ENCODE measurements at places on chromosomes 13 and 19.
A peak's percentile ranks its signal among the peaks of the same experiment; 100 is the strongest.

DNA sequence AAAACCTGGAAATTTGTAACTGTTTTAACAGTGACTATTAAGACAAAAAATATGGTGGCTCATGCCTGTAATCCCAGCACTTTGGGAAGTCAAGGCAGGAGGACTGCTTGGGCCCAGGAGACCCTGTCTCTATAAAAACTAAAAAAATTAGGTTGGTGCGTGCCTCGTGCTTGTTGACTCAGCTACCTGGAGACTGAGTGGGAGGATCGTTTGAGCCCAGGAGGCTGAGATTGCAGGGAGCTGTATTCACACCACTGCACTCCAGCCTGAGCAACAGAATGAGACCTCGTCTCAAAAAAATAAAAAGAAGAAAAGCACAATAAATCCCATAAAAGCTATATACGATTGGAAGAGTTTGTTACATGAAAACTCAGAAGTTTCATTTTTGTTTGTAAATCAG lies 23.7 kb downstream of the KLF5 start:
- DNase-seq = no peak

DNA sequence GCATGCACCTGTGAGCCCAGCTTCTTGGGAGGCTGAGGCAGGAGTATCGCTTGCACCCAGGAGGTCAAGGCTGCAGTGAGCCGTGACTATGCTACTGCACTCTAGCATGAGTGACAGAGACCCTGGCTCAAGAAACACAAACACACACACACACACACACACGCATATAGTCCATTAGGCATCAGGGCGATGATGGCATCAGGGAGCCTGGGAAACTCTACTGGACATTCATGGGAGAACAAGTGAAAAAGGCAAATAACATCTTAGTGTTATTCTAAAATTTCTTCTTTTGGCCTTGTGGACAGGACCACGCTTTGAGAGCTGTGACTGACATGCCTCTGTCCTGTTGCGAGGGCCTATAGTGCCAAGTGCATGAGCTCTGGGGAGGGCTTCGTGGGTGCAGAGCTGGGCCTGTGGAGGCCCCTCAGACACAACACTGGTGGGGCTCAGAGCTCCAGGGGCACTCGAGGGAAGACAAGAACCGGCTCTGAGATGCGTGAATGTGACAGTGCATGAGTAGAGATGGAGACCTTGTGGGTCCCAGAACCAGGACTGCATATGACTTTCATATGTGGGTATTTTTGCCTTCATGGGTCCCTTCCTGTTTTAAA lies 8.0 kb upstream of the USF2 start:
- no peak for DNase-seq

DNA sequence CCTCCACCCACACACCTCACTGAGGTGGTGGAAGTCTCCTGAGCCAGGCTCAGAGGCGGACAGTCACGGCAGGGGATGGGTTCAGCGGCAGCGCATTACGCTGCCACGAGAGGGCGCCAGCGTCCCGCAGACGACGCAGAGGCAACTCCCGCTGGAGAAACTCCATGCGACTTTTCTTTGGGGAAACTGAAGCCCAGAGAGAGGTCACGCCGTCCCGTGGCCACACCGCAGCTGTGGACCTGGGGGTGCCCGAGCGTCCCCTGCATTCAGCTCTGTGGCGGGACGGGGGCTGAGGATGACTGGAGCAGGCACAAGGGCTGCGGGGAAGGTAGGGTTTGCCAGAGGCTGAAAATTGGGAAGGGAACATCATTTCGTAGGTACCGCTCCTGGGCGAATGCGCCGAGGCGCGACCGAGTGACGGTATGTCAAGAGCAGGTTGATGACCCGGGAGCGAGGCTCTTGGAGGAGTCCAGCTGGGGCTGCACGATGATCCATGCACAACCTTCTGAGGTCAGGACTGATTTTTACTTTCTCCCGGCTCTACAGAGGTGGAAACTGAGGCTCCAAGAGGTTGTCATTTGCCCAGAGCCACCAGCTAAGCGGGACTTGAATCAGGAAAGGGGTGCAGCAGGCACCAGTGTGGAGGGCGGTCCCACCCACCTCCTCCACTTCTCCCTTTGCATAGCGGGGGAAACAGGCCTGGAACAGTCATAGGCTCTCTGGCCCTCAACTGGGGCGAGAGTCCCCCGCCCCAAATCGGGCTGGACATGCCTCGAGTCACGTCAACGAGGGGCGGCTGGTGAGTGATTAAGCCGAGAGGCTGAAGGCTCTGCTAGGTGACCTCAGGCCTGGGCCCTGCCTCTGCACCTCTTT lies 690 bp upstream of the ARRDC2 start:
- DNase-seq = peak; percentile 88

DNA sequence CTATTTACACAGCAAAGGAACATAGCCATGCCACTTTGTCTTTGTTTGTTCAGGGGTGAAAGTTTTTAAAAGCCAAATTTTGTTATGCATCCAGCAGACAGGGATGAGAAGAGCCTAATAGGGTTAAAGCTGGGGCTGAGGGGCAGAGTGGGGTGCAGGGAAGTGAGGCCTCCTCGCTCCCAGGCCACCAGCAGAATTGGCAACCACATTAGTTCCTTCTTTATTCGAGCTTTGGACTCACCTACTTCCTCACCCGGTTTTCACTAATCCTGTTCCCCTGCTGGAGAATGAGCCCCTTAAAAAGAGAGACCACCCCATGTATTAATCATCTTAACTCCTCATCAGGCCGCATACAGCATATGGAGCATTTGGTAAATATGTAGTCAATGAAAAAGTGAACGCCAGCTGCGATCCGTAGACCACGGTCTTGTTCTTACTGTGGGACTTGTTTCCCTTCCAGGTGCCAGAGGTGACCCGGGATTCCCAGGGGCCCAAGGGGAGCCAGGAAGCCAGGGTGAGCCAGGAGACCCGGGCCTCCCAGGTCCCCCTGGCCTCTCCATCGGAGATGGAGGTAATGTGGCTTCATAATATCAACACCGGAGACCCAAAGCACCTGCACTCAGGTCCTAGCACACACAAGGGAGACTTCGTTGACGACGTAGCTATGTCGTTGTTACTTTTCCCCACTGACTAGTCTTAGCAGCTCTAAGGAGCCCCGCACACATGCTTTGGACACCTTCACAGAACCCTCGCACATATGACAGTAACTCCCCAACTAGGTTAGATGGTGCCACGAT lies 112.1 kb downstream of the RAB20 start:
- DNase-seq = no peak

DNA sequence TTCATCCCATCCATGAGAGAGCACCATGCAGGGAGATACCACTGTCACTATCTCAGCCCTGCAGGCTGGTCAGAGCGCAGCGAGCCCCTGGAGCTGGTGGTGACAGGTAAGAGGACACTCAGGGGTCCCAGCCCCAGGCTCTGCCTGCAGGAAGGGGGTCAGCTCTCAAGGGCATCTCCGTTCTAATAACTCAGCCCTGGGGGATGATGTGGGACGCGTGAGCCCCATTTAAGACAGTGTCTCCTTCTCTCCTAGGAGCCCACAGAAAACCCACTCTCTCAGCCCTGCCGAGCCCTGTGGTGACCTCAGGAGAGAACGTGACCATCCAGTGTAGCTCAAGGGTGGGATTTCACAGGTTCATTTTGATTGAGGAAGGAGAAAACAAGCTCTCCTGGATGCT lies 15.5 kb upstream of the KIR3DL3 start:
- DNase-seq = no peak

DNA sequence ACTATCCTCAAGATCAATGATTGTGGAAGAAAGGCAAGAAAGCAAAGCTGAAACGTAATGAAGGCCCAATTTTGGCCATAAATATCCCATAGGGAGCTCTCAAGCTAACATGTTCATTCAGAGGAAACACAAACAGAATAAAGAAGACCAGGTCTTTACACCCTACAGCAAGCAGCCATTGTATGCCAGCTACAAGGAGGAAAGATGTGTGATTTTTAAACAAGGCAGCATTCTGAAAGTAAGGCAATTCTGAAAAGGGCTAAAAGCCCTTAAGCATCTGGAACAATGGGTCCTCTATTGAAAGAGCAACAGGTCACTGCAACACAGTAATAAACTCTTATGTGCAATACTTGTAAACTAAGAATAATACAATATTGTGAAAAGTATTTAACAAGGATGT lies 1002.4 kb downstream of the SLITRK1 start:
- DNase-seq = no peak

- no peak for DNase-seq
These were observed 242.7 kb downstream of the DCLK1 start for GRCh38 chr13:35888457-35888883.

DNA sequence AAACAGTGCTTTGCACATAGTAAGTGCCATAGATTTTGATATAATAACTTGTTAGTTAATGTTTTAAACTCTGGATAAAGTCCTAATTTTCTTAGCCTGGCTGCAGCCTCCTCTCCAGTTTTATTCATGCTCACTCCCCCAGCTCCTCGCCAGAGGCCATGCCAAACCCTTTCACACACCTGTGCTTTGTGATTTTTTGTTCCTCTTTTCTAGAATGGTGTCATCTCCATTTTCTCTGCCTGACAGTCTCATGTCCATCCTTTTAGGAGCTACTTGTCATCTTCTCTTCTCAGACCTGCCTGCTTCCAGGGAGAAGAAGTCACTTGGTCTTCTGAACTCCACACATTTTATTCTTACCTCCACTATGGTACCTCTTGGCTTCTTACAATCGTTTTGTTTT lies 55.8 kb upstream of the SPATA13 start:
- DNase-seq = no peak

- no peak for DNase-seq
These were observed 22.4 kb downstream of the FGF21 start for GRCh38 chr19:48777720-48778119.

- DNase-seq = no peak
These were observed 4.9 kb upstream of the IRF2BP1 start for GRCh38 chr19:45890877-45891276.

- DNase-seq = no peak
These were observed 727 bp downstream of the CNMD start for GRCh38 chr13:52738719-52739467.

Measured in mucosa of gallbladder (tissue), 1 donor.